ENCODE measurements at places on chromosomes 5 and 9. TPM values are rescaled to one million over a fixed set of nuclear protein-coding genes. Genes with fewer than 3 reads are reported as not detected.

DNA sequence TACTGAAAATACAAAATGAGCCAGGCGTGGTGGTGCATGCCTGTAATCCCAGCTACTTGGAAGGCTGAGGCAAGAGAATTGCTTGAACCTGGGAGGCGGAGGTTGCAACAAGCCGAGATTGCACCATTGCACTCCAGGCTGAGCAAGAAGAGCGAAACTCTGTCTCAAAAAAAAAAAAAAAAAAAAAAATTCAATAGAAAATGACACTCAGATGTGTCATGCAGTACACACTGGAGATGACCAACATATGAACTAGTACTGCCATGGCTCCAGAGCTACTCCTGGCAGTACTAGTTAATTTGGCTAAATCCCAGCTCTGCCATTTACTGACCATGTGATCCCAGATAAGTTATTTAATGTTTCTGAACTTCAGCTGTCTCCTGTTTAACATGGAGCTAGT lies 7.3 kb downstream of the ATOX1 start:
- no peak for DNase-seq

- DNase-seq, result no peak
Measured at GRCh38 chr9:106420511-106420944, 442.4 kb upstream of the ZNF462 start.

DNA sequence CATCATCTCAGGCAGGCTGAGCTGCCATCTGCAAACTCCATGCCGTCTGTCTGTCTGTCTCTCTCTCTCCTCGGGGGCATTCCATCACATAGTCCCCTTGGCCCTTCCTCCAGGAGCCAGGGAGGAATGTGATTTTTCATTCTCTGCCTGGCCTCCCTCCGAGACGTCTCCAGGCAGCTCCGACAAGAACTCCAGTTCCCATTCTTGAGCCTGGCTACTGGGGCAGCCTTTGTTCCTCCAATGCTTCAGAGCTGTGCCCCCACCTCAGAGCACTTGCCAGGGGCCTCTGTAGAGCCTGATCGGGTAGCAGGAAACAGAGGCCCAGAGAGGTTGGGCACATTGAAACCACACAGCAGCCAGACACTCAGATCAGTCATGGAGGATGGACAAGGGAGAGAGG lies 74.0 kb downstream of the COL27A1 start:
- no peak for DNase-seq

DNA sequence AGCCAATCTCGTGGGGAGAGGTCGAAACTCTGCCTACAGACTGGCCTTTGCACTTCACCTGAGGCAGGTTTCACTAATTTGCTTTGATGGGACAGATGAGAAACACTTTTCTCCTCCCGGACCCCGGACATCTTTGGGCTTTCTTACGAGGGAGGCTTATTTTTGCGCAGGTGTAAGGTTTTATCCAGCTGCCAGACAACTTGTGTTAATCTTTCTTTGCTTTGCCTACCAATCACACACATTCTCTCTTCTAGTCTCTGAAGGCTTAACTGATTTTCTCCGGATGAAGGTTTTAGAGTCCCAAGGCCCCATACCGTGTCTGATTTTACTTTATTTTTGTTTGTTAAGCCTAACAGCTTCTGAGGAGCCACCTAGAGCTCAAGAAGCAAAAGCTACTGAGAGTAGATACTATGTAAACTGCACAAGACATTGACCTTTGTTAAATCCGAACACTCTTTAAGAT lies 436 bp upstream of the EMB start:
- no peak for DNase-seq

GRCh38 chr5:168372356-168372946 lies 81.0 kb downstream of the WWC1 start:
- no peak for DNase-seq

GRCh38 chr9:12813960-12814876 lies 39.4 kb downstream of the LURAP1L start:
- peak; percentile 71 for DNase-seq

DNA sequence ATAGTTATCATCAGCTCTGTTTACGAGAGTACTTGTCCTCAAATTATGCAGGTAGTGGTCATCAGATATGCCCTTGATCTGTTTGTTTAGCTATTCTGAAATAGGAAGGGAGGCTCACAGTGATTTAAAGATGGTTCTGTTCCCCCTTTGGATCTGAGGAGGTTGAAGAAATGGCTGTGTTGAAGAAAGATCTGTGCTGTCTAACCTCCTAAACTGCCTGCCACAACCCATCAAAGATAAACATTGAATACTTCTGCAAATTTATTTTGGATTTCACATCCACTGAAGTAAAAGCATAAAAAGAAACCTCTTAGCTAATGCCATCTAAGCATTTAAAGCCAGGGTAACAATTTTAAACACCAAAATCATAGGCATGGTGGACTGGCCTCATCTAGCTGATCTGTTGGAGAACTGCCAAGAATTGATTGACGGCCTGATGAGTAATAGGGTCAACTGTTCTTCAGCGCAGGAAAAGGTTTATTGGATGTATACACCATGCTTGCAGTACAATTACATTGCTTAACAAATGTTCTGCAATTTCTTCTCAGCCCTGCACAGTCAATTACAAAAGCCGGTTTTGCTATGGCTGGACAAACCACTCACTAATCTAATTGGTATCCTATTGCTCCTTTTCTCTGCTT lies 97.6 kb downstream of the SEMA6A start:
- no peak for DNase-seq

GRCh38 chr5:58087905-58088304 lies 372.0 kb downstream of the PLK2 start:
- DNase-seq, result no peak

DNA sequence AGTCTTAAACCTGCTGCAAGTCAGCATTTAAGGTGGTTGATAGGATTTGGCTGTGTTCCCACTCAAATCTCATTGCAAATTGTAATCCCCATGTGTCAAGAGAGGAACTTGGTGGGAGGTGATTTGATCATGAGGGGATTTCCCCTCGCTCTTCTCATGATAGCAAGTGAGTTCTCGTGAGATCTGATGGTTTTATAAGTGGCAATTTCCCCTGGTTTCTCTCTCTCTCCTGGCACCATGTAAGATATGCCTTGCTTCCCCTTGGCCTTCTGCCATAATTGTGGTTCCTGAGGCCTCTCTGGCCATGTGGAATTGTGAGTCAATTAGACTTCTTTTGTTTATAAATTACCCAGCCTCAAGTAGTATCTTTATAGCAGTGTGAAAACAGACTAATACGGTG lies 84.3 kb upstream of the SMC2 start:
- no peak for DNase-seq

DNA sequence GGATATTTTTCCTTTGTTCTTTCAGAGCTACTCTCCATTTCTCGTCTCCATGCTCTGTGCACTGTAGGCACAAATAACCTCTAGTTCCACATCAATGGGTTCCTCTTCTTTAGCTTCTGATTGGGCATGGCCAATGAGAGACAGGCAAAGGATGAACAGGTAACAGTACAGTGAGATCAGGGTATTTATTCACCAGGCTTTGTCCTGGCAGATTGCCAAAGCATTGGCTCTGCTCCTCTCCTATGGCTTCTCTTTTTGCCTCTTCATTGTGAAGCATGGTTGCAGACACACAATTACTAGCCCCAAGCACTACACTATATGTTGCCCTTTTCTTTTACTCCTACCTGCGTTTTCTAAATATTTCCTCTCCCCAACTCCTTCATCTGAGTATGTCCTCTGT lies 215.1 kb upstream of the ARRDC3 start:
- no peak for DNase-seq

DNA sequence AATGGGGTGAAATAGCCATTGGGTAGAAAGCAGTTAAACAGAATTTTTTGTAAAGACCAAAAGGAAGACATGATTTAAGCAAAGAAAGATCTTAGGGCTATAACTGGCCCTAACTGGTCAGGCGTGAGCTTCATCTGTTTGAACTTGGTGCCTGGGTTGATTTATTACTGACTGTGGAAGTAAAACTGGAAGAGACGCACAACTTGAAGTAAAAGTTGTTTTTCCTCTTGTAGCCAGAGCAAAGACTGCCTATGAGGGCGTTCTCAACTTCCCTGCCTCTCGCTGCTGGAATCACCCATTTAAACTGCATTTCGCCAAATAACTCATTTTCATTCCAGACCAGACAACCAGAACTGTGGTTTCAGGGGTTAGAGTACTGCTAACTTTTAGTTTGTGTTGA lies 1.5 kb downstream of the THBS4 start:
- no peak for DNase-seq

TRPM6 gene
- polyA plus RNA-seq, result 1.5 TPM

PSMD5 gene
- 34.6 TPM for polyA plus RNA-seq

ACER2 gene
- 1.4 TPM for polyA plus RNA-seq

AJM1 gene
- 3.0 TPM for polyA plus RNA-seq
